Activated naive CD4-positive, alpha-beta T cell treated with anti-CD3 and anti-CD28 coated beads, Interleukin-2, amount 50 U/mL, for 72 hours (primary cell): ENCODE measurements at places on chromosomes 2 and 18. TPM values are rescaled to one million over a fixed set of nuclear protein-coding genes. Genes with fewer than 3 reads are reported as not detected.

Gene PHLPP1
- 7.8 TPM for total RNA-seq

Gene RGPD4
- total RNA-seq = 0.16 TPM

Gene POTEJ
- not detected for total RNA-seq

Gene CBLN2
- total RNA-seq = not detected
